Activated CD4-positive, alpha-beta T cell treated with anti-CD3 and anti-CD28 coated beads, Interleukin-2, Interleukin-6, amounts not matched to agents 100 ng/mL and 50 ng/mL, durations not matched to agents 16 hours and 8 hours (primary cell): ENCODE measurements at places on chromosomes 5 and 9.

GRCh38 chr5:104299998-104300706, 737.6 kb upstream of the NUDT12 start:
- DNase-seq, result no peak

DNA sequence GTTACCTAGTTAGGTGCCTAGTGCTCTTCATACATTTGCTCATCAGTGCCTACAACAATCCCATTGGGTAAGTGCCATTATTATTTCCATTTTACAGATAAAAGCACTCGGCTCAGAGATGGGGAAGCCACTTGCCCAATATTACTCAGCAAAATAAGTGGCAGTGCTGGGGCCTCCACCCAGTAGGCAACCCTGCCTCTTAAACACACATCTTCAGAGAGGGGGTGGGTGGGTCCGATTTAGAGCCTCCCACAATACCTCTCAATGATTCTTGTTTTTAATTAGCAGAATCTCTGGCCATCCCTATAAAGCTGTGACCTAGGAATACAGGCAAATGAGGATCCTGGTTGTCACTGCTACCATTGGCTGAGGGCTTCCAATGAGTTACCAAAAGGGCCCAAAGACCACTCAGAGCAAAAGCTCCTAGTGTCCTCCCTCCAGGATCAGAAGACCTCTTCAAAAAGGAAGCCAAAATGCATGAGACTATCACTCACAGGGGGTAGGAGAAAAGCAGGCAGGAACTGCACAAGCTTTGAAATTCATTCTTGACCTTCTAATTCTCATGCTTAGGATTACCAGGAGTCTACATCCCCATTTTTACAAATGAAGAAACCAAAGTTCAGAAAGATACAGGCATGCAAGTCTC, 36.1 kb upstream of the UBE2D2 start:
- DNase-seq, result no peak

DNA sequence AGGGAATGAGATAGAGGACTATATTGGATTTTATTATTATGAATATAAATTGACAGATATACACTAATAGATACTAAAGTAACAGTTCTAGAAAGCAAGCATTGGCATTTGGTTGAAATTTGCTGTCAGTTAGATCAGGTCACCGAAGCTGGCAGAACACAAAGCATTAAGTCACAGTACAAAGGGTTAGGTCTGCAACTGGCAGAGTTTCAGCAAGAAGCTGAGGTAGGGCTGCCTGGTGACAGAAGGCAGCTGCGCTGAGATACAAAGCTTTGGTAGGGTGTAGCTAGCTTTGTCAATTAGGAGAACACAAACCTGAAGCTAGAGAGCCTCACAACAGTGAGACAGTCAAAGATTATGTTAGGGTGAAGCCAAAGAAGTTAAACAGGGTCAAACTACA, 6.3 kb upstream of the CSNK1G3 start:
- DNase-seq, result no peak

- DNase-seq, result no peak
Measured at GRCh38 chr9:98935071-98935505, 8.6 kb upstream of the COL15A1 start.

DNA sequence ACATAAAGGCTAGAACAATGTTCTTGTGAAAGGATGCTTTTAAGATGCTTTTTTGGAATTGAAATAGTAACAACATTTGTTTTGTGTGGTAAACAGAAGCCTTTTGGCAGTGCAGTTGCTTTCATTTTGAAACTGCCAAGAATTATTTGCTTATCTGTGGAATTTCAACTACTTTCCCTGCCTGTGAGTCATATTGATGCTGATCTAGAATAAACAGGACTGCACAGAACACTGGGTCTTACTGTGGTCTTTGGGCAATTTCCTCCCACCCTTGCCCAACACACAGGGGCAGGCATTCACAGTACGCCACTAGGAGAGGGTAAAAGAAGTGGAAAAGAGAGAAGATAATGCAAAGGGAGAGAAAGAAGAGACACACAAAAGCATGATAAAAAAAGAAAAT, 483.7 kb downstream of the ELAVL2 start:
- no peak for DNase-seq

GRCh38 chr5:100516285-100516684, 18.9 kb upstream of the FAM174A start:
- no peak for DNase-seq

DNA sequence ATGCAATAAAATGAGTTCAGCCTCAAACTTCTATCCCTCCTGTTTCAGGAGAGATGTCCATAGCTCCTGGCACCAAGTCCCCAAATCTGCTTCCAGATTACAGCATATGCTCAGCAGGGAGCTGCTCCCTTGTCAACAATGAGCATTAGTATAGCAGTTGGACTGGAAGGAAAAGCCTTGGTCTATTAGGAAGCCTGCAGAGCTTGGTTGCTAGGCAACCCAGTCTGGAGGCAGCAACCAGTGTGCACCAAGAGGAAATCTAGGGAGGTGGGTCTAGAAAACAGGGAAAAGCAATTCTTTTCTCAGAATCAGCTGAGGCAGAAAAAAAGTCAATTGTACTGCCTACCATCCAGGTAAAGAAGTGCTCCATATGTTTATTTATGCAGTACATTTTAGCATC, 229.5 kb upstream of the NMUR2 start:
- no peak for DNase-seq

DNA sequence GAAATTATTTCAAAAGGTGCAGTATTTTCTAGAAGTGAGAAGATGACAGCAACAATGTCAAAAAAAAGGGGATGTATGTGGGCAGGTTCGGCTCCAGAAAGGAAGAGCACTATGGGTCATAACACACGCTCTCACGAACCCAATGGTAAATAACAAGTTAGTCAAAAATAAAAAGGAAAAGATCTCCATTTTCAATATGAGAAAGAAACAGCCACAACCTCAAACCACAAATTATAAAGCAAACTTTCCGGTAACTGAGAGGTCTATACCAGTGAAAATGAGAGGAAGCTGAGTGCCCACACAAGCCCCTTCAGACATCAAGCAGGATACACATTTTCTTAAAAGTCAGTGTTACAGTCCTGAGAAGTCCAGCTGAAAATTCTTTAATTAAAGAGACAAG, 398.5 kb upstream of the RPS23 start:
- peak; percentile 77 for DNase-seq

- DNase-seq, result no peak
Measured at GRCh38 chr5:158953929-158954534, 145.7 kb downstream of the EBF1 start.

DNA sequence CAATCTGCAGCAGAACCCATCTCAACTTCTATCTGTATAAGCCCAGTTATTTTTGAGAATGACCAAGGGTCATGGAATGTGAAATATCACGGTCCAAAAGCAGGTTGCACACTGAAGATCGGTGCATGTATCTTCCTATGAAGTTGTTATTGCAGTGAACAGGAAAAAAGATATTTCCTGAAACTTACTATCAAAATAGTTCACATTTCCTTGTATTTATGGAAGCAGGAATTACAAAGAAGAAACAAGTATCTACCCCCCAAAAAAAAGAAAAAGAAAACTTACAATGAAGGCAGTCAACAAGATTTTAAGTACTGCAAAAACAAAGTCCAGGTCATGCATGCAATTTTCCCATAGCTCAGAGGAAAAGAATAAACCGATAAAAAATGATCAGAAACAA, 70.0 kb downstream of the MPDZ start:
- DNase-seq, result no peak

DNA sequence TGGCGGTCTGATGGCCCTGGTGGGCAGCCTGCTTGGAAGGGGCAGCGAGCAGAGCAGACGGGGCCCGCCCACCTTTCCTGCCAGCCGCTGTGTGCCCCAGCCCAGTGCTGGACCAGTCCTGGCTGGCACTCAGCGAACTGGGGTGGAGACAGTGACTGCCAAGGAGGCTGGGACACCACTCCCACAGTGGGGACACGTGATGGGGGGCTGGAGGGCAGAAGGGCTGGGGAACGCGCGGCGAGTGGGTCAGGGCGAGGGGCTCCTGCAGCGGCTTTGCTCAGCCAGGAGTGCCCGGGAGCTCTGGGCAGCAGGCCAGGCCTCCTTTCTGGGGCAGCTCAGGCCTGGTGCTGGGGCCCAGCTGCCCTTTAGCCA, 19.5 kb downstream of the NCS1 start:
- DNase-seq, result no peak

- DNase-seq, result no peak
Measured at GRCh38 chr5:143629871-143630659, 181.9 kb upstream of the HMHB1 start.

GRCh38 chr5:147442224-147442623, 67.6 kb downstream of the DPYSL3 start:
- no peak for DNase-seq

GRCh38 chr5:98099448-98100105, 673.9 kb upstream of the RGMB start:
- DNase-seq, result no peak

- no peak for DNase-seq
Measured at GRCh38 chr5:119332978-119333401, 22.8 kb upstream of the TNFAIP8 start.

- no peak for DNase-seq
Measured at GRCh38 chr9:37241340-37241739, 121.0 kb downstream of the ZCCHC7 start.

- DNase-seq, result no peak
Measured at GRCh38 chr9:94005272-94005901, 50.2 kb upstream of the BARX1 start.

GRCh38 chr9:111074395-111074794, 36.1 kb upstream of the LPAR1 start:
- DNase-seq, result no peak

GRCh38 chr5:95229646-95230045, 55.2 kb downstream of the MCTP1 start:
- DNase-seq, result no peak

DNA sequence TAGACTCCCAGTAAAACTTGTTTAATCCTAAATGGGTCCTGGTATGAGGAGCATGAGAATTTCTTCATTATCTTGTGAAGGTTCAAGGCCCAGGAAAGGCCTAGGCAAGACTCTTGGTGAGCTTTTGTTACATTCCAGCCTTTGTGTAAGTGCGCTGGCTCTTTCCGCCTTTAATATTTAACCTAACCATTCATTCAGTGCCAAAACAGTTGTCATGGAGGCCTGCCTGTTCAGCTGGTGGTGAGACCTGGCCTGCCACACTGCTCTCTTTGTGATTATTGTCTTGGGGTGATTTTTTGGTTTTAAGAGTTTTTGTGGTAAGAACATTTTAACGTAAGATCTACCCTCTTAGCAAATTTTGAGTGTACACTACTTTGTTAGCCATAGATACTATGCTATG, 127.5 kb upstream of the WWC1 start:
- no peak for DNase-seq

GRCh38 chr5:73945505-73945904, 319.5 kb downstream of the ARHGEF28 start:
- peak; percentile 30 for DNase-seq

- DNase-seq, result no peak
Measured at GRCh38 chr9:79756414-79756813, 184.6 kb downstream of the TLE4 start.

- DNase-seq, result no peak
Measured at GRCh38 chr9:101027236-101027635, 1.3 kb upstream of the PLPPR1 start.

DNA sequence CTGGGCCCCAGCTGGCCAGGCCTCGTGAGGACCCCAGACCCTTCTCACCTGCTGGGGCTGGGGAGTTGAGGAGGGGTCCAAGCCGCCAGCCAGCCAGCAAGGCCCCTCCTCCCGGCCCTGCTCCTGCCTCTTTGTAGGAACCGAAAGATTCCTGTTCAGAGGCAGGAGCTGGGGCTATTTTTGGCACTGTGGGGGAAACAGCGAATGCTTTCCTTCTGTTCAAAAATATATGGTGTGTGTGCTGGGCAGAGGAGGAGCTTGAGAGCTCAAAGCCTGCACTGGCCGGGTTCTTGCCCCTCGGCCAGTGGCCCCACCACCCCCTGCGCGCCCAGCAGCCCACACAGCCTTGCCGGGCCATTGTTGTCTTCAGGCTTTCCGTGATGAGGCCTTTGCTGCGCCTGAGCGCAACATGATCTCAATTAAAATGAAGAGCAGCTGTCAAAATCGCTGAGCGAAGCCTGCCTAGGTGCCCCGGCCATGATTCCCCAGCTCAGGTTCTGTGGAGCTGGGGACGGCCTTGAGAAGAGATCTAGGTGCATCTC, 13.4 kb downstream of the NCS1 start:
- DNase-seq, result no peak

- no peak for DNase-seq
Measured at GRCh38 chr9:93182572-93182971, 1.4 kb upstream of the WNK2 start.

GRCh38 chr9:99822109-99822805, 572 bp downstream of the NR4A3 start:
- DNase-seq, result peak; percentile 49

DNA sequence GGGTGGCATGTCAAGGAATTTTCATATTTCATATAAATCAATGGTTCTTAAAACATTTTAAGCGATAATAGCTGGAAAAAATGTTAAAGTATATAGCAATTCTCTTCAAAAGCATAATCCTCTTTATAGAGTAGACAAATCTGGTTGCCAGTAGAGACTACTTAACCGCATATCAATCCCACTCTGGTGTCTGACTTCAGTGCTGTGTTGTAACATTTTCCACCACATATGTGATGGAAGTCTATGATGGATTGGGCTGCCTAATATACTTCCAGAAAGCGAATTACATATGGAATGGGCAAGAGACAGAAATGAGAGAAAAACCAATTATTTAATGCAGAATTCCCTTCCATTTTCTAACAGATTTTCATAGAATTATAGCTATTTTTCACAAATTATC, 54.3 kb downstream of the FBN2 start:
- DNase-seq, result no peak

- DNase-seq, result no peak
Measured at GRCh38 chr5:71011194-71011792, 13.8 kb downstream of the NAIP start.

GRCh38 chr5:54383225-54383901, 72.1 kb upstream of the HSPB3 start:
- no peak for DNase-seq

- DNase-seq, result no peak
Measured at GRCh38 chr5:9977070-9977469, 272.6 kb downstream of the ATPSCKMT start.

GRCh38 chr5:108459769-108460168, 77.9 kb upstream of the FBXL17 start:
- DNase-seq, result no peak

- peak; percentile 65 for DNase-seq
Measured at GRCh38 chr5:100731768-100732167, 171.3 kb downstream of the ST8SIA4 start.
